ENCODE measurements at places on chromosomes 5 and 9.
A peak's percentile ranks its signal among the peaks of the same experiment; 100 is the strongest.

GRCh38 chr9:112349008-112349333 lies 15.6 kb upstream of the PTBP3 start:
- no peak for DNase-seq

DNA sequence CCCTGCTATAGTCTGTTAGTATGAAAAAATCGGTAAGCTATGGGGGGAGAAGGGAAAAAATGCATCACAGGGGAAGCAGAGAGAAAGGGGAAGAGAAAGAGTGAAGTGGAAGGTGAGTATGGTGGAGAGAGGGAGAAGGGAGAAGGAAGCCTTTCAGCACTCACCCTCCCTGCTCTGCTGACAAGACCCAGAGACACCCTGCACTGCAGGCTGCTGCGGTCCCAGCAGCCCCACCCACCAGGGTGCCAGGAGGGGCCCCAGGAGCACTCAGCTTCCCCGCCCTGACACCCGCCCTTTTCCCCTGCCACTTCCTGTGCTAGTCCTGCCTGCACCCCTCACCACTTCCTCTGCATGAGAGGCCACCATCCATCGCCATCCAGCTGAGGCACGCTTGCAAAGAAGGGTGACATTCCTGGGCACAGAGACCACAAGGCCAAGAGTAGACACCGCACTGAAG lies 12.7 kb downstream of the STK10 start:
- DNase-seq, result peak; percentile 78

DNA sequence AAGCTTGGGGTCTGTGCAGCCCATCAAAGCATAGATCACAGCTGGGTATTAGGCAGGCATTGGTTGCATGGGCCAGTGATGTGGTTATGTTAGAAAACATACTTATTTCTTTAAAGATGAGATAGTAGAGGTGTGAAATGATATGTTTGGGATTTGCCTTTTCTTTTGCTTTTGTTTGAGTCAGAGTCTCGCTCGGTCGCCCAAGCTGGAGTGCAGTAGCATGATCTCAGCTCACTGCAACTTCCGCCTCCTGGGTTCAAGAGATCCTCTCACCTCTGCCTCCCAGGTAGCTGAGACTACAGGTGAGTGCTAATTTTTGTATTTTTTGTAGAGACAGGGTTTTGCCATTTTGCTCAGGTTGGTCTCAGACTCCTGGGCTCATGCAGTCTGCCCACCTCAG lies 84.8 kb downstream of the PDE6A start:
- DNase-seq, result no peak

DNA sequence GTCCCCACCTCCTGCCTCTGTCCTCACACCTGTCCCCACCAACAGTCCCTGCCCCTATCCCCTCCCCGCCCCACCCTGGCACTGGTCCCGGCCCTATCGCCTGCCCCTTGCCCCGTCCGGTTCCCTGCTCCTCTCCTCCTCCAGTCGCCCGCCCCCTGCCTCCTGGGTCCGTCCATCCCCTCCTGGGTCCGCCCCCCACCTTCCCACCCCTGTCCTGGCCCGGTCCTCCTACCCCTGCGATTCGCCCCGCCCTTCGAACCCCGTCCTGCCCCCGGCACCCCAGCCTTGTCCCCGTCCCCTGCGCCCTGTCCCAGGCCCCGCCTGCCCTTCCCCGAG lies 372 bp downstream of the EDF1 start:
- DNase-seq, result no peak

GRCh38 chr5:20556115-20556763 lies 568.2 kb upstream of the CDH18 start:
- no peak for DNase-seq

GRCh38 chr5:3105581-3105980 lies 354.1 kb upstream of the IRX2 start:
- no peak for DNase-seq

DNA sequence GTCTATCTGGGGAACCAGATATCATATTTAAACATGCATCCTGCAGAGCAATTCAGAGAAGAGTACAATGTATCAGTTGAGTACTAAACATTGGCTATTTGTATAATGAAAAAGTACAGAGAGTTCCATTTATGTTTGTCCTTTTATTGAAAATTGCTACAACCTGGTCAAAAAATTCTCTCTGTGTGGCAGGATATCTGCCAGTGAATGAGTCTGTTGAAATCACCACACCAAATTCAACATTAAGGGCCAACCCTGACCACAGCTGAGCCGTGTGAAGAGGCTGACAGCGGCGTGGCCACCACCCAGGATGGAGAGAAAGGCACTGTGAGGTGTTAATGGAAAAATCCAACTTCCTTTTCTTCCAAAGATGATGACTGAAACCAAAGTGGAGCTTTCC lies 422.7 kb upstream of the PIK3R1 start:
- DNase-seq, result no peak

Measured in stimulated activated CD8-positive, alpha-beta memory T cell treated with anti-CD3 and anti-CD28 coated beads, Interleukin-4, amount 100 ng/mL, for 1 hour (primary cell).